ENCODE measurements at places on chromosomes 6 and 20.

DNA sequence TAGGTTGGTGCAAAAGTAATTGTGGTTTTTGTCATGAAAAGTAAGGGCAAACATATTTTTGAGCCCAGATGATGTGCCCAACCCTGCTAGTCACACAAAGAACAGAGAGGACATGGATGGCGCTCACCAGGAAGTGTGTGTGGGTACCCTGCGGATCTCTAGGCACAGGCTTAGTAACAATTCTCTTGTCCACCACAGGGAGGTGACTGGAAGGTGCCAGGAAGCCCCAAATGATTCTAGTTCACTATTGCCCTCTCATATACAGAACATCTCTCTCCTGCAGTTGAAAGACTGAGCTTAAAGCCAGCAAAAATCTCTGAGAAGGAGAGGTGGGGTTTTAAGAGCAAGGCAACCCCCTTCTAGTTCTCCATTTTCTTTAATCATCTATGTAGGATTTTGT lies 272.1 kb upstream of the TAB2 start:
- DNase-seq = no peak

- DNase-seq = no peak
Measured at GRCh38 chr6:30781395-30781742, 37.0 kb upstream of the IER3 start.

GRCh38 chr6:160765412-160765811 lies 63.4 kb downstream of the PLG start:
- no peak for DNase-seq

GRCh38 chr6:2552526-2553154 lies 198.1 kb downstream of the MYLK4 start:
- DNase-seq = no peak

GRCh38 chr6:36722879-36723278 lies 25.3 kb downstream of the RAB44 start:
- no peak for DNase-seq

DNA sequence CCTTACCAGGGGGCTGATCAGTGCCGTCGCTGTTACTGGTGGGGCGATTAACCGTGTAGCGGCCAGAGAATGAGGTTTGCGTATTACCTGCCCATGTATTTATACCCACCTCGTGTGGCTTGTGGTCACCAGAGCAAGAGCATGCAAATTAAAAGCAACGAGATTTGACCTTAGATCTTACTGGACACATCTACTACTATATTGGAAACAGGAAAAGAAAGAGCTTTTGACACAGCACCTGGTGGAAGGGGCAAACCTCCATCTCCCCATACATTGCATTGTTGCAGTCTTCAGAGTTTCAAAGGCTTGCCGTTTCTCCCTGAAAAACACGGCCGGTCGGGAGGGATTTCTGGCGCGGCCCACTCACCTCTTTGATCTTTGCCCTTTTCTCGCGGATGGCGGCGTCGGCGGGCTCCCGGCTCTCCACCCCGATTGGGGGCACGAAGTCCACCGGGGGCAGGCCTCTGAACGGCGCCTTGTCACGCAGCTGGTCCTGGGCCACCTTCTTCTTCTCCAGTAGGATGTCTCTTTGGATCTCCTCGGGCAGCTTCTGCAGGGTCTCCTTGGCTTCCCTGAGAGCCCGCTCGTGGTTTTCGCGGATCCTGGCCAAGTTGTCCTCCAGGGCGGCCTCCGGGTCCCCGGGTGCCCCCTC lies 1.3 kb downstream of the MAN1A1 start:
- peak; percentile 22 for DNase-seq

DNA sequence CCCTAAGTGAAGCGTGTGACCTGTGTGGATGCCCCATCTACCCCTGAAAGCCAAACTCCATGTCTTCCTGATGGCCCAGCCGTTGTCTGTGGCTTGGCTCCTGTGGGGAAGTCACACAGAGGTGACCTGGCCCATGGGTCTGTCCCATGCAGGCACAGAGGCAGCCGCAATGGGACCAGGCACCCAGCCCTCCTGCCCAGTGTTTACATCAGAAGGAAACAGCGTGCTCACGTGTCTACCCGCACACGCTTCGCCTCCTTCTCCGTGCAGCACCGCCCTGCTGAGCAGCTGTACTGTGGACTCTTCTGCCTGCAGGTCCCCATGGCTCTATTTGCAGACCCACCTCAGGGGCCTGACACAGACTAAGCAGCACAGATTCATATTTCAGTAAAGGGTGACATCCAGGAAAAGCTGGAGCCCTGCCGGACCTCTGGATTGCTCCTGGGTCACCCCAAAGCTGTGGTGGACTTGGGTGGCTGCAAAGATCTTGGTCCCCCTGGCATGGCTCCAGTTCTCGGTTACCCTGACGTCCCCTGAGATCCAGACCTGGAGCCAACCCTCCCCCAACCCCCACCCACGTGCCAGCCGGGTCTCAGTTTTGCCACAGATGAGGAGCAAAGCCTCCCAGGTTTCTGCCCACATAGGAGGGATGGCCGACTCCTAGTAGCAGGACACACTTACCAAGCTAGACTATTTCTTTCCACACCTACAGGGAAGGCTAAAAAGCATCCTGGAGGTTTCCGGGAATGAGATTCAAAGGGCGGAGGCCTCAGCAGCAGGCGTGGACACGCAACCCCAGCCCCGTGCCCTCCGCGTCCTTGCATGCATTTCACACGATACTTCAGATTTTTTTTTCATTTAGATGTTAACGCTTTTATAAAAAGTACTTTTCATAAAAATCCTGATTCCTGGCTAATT lies 120.3 kb downstream of the CDH4 start:
- DNase-seq = no peak

DNA sequence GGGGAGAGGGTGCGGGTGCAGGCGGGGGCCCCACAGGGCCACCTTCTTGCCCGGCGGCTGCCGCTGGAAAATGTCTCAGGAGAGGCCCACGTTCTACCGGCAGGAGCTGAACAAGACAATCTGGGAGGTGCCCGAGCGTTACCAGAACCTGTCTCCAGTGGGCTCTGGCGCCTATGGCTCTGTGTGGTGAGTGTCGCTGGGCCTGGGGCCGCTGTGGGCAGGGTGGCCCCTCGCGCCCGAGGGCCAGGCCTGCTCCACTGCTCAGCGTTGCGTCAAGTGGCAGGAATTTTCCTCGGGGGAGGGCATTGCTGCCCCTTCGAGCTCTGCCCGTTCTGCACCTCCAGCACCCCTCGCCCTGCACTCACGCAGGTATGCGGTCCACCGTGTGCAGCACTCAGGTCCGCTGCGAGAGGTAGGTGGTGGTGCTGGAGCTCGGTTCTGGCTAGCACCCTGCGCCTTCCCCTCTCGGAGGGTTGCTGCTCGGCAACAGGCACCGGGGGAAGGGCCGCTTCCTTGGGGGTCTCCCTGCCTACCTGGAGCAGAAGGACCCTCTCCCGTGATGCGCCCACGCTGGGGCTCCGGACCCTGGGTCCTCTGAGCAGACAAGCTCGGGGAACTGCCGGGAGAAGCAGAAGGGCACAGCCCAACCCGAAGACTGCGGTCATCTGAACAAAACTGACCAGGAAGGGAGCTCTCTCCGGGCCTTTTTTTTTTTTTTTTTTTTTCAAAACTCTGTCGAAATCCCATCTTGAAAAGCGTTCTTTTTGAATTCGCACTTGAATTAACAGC lies 674 bp downstream of the MAPK14 start:
- no peak for DNase-seq

DNA sequence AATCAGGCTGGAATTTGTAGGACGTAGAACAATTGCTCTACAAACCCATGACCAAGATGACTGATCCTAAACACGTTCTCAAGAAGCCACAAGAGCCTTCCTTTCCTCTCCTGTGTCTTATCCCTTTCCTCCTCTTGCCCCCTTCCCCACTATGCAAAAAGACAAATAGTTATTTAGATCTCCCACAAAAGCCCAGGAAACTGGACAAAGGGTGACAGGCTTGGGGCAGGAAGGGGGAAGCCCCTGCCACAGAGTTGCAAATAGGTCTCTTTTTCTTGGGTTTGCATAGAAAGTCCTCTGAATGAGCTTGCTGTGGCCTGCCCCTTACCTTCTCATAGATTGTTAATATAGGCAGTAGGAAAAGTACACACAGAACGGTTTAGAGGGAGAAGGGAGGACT lies 377.1 kb upstream of the BTBD3 start:
- no peak for DNase-seq

DNA sequence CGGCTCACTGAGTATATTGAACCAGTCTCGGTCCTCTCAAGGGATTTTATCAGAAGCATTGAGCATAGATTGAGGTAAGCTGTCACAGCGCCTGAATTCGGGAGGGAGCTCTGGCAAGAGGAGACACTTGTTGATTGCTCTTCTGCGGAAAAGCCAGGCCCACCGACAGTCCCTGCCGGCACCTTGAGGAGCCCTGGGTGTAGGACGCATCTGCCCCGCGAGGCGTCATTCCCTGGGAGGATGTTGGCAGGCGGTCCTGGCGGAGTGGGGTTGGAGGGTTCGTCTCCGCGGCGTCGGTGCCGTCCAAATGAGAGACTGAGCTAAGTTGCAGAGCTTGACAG lies 843 bp downstream of the FBXO9 start:
- DNase-seq = no peak

- no peak for DNase-seq
Measured at GRCh38 chr20:7765221-7765620, 175.0 kb downstream of the HAO1 start.

DNA sequence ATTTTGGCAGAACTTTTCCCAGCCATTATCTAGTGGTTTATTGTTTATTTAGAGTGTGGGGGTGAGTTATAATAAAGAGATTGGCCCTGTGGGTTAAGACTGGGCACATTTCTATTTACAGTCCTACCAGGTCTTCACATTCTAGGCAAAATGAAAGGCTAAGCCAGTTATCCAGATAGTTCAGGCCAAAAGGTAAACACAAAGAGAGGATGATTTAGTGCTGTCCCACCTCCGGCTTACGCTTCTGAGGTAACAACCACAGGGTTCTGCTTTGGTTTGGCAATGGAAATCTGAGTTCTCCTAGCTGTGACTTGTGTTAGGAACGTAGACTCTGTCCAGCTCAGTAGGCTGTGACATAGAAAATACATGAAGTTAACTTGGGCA lies 50.3 kb upstream of the PTPRK start:
- no peak for DNase-seq

DNA sequence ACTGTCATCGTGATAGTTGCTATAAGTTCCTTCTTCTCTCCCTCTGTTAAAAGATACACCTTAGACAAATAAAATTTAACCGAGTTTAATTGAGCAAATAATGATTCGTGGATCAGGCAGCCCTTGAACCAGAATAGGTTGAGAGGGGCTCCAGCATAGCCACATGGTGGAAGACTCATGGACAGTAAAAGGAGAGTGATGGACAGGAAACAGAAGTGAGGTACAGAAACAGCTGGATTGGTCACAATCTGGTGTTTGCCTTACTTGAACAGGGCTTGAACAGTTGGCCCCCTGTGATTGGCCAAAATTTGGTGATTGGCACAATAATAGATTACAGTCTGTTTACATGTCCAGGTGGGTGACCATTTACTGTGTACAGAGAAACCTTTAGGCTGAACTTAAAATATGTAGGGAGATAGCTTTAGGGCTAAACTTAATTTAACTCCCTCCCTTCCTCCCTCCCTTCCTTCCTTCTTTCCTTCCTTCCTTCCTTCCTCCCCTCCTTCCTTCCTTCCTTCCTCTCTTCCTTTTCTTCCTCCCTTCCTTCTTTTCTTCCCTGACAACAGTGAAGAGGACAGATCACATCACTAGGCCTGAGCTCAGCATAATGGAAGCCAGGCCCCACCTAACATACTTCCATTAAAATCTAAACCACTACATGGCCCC lies 531.8 kb upstream of the JARID2 start:
- DNase-seq = no peak

GRCh38 chr6:3340358-3340802 lies 81.6 kb downstream of the PSMG4 start:
- no peak for DNase-seq

- DNase-seq = no peak
Measured at GRCh38 chr6:109486068-109486467, 3.0 kb upstream of the ZBTB24 start.

GRCh38 chr6:39572661-39573340 lies 152.4 kb downstream of the KIF6 start:
- DNase-seq = no peak

DNA sequence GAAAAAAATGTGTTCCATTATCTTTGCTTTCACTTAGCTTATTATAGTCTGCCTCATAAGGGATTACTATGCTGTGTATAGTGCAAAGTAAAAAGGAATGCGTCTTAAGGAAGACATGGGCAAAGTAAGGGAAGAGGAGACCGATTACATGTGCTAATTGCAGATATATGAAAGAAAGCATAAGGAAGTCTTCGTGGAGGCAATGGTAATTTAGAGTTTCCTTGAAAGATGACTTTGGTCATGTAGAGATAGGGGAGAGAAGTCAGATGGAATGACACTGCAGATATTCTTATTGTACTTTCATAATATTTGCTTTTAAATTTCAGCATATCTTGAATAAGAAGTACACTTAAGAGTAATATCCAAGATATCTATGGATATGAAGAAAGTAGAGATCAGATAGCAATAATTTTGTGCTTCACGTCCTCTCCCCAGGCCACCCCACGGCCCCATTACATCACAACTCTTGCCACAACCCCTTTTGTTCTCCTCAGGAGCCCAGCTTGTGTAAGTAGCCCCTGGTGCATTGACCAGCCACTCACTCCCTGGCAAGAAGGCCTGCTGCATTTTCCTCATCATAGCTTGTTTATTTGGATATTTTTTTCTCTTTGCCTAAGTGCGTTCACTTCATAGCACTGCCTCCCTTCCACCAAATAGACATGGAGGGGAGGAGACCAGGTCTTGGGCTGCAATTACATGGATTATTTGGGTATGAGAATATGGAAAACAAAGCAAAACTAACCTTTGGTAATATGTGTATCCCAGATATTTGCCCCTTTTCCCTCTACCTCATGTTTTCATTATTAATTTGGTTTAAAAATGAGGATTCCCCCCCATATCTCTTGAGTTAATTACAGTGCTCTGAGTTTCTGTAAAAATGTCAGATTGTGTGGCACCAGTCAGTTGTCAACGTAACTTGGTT lies 30.7 kb upstream of the COL10A1 start:
- DNase-seq = no peak

- DNase-seq = no peak
Measured at GRCh38 chr6:72784071-72784470, 162.2 kb downstream of the KCNQ5 start.

DNA sequence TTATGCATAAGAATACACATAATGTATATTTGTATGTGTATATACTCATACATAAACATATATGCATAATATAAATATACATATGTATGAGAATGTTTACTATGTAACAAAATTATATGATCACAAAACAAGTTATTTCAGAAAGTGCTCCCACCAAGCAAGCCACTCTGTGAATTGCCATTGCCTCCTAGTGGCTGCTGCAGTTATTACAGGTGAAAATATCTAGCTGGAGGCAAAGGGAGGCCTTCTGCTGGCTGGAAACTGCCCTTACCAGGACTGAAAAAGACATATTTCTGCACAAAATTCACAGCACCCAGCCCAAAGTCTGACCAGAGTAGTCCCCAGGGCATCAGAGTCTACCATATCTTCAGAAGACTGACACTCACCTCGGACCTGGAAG lies 14.4 kb upstream of the ADAM33 start:
- no peak for DNase-seq

GRCh38 chr20:48619126-48620101 lies 208.4 kb downstream of the PREX1 start:
- no peak for DNase-seq

- DNase-seq = no peak
Measured at GRCh38 chr20:25198663-25199383, 3.3 kb downstream of the ENTPD6 start.

All from activated T-helper 1 cell treated with anti-CD3 and anti-CD28 coated beads, Interleukin-2, amount 50 U/mL, for 16 hours (primary cell).